ENCODE measurements at places on chromosomes 5 and 9.

GRCh38 chr5:115366223-115366622 lies 69.8 kb upstream of the CCDC112 start:
- no peak for DNase-seq

DNA sequence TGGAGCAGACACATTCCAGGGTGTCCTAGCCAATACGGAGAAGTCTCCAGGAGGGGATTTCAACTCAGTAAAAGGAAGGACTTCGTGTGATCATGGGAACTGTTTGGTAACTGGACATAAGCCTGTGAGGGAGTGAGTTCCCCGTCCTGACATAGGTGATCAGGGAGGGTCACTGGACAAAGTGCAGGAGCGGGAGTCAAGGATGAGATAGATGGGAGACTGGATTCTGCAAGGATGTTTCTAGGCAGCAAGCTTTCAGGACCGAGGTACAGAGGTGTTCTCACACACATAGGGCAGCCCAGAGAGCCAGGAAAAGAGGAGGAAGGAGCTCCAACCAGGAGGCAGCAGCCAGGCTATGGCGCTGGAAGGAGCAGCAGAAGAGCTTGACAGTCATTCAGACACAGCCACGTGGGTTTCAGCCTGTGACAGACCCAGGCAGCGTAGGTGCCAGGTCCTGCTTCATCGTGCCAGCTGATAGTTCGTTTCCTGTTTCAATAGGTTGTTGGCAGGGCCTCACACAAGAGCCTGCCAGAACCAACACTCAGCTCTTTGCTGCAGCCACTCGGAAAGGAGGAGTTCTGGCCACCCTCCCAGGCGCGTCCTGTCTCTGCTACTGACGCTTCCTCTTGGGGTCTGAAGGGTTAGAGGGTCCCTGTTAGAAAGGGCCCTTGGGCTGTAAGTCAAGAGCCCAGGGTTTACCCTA lies 84.1 kb downstream of the AMBP start:
- no peak for DNase-seq

DNA sequence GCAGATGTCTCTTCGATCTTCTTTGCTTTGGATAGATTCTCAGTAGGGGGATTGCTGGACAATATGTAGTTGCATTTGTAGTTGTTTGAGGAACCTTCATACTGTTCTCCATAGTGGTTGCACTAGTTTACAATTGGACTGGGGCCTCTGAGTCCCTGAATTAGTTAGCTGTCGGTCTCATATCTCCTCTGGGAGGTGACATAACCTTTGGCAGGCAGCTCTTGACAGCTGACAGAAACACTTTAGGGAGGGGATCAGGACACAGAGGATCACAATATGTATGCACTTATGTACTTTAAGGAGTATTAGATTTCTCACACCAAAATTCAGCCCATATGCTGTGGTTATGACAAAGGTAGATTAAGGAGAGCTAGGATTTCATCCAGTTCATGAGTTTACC lies 1279.9 kb upstream of the DMAC1 start:
- DNase-seq: no peak

DNA sequence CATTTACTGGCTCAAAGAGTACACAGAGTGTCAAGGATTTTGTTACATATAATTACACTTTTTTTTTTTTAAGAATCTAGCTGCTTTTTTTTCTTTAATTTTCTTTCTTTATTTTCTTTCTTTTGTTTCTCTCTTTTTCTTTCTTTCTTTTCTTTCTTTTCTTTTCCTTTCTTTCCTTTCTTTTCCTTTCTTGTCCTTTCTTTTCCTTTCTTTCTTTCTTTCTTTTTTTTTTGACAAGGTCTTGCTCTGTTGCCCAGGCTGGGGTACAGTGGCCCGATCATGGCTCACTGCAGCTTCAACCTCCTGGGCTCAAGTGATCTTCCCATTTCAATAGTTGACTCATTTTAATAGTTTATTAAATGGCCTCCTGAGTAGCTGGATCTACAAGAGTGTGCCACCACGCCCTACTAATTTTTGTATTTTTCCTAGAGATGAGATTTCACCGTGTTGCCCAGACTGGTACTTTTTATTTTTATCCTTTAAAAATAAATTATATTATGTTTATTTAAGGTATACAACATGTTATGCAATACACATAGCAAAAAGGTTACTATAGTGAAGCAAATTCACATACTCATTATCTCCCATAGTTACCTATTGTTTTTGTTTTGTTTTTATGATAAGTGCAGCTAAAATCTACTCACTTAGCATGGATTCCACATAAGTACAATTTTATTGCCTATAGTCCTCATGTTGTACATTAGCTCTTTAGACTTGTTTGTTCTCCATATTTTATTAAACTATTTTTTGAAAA lies 381.5 kb upstream of the KLF4 start:
- DNase-seq: no peak

- no peak for DNase-seq
Observed at GRCh38 chr9:98780059-98780749, 16.2 kb downstream of the ANKS6 start.

GRCh38 chr5:9415566-9415965 lies 130.3 kb downstream of the SEMA5A start:
- DNase-seq: no peak

- DNase-seq: no peak
Observed at GRCh38 chr5:107476783-107477182, 194.0 kb downstream of the EFNA5 start.

DNA sequence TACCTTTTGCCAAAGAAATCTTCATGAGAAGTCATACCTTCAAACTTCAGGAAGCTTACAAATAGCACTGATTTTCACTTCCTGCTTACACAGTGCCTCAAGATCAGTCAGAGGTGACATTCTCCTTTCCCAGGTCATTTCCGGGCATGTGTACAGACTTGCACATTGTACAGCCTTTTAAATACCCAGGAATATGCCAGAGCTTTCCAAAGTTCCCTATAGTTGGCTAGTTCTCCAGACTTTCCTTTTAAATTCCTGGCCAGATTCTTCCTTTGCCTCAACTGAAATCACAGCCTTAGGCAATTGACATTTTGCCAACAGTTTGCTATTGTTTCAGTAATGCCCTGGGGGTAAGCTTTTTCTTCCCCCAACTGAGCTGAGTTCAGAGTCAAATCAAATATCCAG lies 47.2 kb downstream of the RFX3 start:
- DNase-seq: no peak

DNA sequence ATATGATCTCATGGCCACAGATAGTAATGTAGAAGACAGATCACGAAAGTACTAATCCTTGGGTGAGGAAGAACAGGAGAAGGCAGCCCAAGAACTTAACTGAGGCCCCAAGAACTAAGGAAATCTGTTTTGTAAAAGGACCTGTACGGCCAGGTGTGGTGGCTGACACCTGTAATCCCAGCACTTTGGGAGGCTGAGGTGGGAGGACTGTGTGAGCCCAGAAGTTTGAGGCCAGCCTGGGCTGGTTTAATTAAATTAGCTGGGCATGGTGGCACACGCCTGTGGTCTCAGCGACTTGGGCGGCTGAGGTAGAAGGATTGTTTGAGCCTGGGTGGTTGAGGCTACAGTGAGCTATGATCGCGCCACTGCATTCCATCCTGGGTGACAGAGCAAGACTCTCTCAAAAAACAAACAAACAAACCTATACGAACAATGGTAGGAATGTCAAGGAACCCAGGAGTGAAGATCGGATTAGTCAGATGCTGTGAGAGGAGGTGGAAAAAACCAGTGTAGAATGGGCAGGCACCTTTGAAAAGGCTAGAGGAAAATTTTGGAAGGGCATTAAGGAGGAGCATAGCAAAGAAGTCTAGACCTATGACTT lies 283.8 kb upstream of the DMRT1 start:
- DNase-seq: no peak

Data from left lung (tissue), 14 donors.